ENCODE measurements at places on chromosomes 5 and 9.

GRCh38 chr5:128135286-128135685 is 51.7 kb downstream of the SLC12A2 start:
- DNase-seq, result no peak

DNA sequence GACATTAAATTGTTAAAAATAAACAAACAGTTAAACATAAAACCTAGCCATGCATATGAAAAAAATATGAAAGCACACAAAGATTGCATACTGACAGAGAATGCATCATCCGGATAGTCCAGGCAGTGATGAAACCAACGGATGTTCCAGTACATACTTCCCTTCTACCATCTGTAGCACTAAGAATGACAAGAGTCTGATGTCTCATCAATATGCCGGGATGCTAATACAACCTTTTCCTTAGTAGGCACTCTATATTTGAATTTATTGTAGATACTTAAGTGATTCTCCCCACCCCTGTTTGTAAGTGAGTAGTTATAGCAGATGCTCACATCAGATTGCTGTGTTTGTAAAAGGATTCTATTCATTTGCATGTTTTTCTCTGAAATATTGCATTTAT is 571.2 kb upstream of the WWC1 start:
- no peak for DNase-seq

GRCh38 chr5:53503562-53504218 is 23.3 kb downstream of the FST start:
- no peak for DNase-seq

DNA sequence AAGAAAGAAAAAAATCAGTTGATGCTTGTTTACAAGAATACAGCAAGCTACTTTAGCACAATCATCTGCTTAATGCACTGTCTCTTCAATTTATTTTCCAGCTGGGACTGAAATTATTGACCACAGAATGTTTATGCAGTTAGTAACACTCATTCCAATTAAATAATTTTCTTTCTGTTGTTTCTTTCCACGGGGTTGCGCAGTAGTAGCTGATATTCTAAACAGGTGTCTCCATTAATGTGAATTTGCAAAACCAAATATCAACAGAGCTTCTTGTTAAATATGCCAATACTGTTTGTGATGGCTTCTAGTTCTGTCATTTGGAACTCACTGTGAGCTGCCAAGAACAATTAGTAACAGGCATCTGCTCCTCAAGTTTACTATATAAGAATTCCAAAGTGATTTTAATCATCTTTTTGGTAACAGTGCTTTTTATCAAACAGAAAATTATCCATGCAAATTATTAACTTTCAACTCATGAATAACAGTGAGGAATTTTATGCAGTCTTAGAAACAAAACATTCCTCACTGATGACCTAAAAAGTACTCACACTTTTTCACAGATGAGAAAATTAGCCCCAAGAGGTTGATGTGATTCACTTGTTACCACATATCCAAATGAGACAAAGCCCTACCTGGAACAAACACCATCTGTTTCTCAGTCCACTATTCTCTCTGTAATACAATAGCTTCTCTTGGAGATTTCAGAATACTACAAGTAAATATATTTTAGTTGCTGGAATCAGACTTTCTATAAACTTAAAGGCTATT is 567.6 kb upstream of the RGMB start:
- no peak for DNase-seq

DNA sequence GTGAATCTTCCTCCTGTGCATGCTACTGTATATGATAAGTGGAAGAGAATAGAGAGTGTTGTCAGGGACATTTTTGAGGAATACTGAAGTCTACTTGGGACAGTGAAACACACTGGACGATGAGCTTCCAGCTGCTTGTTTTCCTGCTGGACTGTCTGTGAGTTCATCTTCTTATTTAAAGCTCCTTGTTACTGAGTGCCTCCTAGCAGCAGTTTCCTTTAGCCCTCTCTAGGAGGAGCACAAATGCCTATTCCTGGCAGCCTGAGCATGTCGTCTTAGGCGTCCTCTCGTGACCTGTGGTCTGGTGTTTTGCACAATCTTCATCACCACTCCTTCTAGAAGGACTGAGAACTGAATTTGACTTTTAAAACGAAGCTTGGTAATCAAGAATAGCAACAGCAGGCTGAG is 43.8 kb downstream of the ANKRD33B start:
- no peak for DNase-seq

DNA sequence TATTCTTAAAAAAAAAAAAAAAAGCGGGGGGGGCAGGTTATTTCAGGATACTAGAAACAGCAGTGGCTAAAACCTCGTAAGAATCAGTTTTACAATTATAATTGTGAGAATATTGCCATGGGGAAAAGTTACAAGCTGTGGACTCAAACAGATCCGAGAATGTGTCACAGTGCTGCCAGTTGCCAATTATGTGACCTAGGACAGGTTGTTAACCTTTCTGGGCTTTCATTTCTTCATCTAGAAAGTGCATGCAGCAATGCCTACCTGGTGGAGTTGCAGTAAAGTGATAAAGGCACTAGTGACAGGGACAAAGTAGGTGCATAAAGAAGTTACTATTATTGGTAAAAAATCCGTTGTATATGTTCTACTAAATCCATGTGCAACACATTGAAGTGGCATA is 75.8 kb downstream of the CDH6 start:
- DNase-seq, result no peak

Data from activated T-cell treated with anti-CD3 and anti-CD28 coated beads, Interleukin-2, amount 50 U/mL, for 48 hours (primary cell).